Myometrial cell (primary cell): ENCODE measurements at places on chromosomes 2 and 18. TPM values are rescaled to one million over a fixed set of nuclear protein-coding genes. Genes with fewer than 3 reads are reported as not detected.

Gene SPEG
- 11.8 and 17.4 TPM in 2 replicates for total RNA-seq

Gene KIAA2012
- not detected in 2 replicates for total RNA-seq

Gene TPGS2
- 157 and 206 TPM in 2 replicates for total RNA-seq

Gene SCN3A
- total RNA-seq: not detected in 2 replicates

Gene MFSD6
- total RNA-seq: 8.7 and 11.5 TPM in 2 replicates

Gene SLC35G4
- not detected in 2 replicates for total RNA-seq

Gene SOX11
- total RNA-seq: 0.18 and 0.29 TPM in 2 replicates

Gene SNED1
- total RNA-seq: 11.0 and 13.5 TPM in 2 replicates

Gene AFF3
- under 0.01 TPM in 1 of 2 replicates, not detected in the other for total RNA-seq

Gene IL1RL1
- 0.29 and 2.5 TPM in 2 replicates for total RNA-seq

Gene PAX3
- total RNA-seq: not detected in 2 replicates

Gene EMILIN1
- total RNA-seq: 397 and 406 TPM in 2 replicates

Gene BMP10
- not detected in 2 replicates for total RNA-seq

Gene PJVK
- 0.35 and 1.4 TPM in 2 replicates for total RNA-seq

Gene MEP1B
- not detected in 2 replicates for total RNA-seq

Gene NMUR1
- total RNA-seq: not detected in 2 replicates

Gene ATP9B
- total RNA-seq: 6.9 and 10.7 TPM in 2 replicates

Gene IGFBP2
- 1,032 and 1,065 TPM in 2 replicates for total RNA-seq

Gene RMND5A
- 8.2 and 17.6 TPM in 2 replicates for total RNA-seq

Gene GALNT13
- 0.18 and 1.7 TPM in 2 replicates for total RNA-seq

Gene CRYBA2
- total RNA-seq: not detected in 2 replicates

Gene UCN
- not detected in 2 replicates for total RNA-seq
